Smooth muscle cell of trachea (primary cell): ENCODE measurements at places on chromosomes 5 and 9. TPM values are rescaled to one million over a fixed set of nuclear protein-coding genes. Genes with fewer than 3 reads are reported as not detected.

Gene RHOBTB3
- 172 and 187 TPM in 2 replicates for total RNA-seq

Gene HAVCR1
- 0.17 TPM in 1 of 2 replicates, not detected in the other for total RNA-seq

Gene SLC45A2
- under 0.01 TPM in 1 of 2 replicates, not detected in the other for total RNA-seq

Gene SGCD
- 12.2 and 22.0 TPM in 2 replicates for total RNA-seq

Gene TRIM36
- 0.29 and 0.33 TPM in 2 replicates for total RNA-seq

Gene ELAVL2
- 0.15 and 0.17 TPM in 2 replicates for total RNA-seq

Gene PAM
- total RNA-seq, result 364 and 504 TPM in 2 replicates

Gene SV2C
- not detected in 2 replicates for total RNA-seq

Gene PHF24
- total RNA-seq, result under 0.01 TPM in 1 of 2 replicates, not detected in the other

Gene TEX48
- total RNA-seq, result not detected in 2 replicates

Gene FOXD4L5
- 0.15 and 0.17 TPM in 2 replicates for total RNA-seq

Gene C9orf153
- total RNA-seq, result 0.15 and 0.50 TPM in 2 replicates

Gene GPR150
- total RNA-seq, result 0.29 and 0.66 TPM in 2 replicates

Gene GLRA1
- total RNA-seq, result not detected in 2 replicates

Gene PCDHA1
- under 0.01 TPM in 1 of 2 replicates, not detected in the other for total RNA-seq

Gene MRPS30
- total RNA-seq, result 57.5 and 82.5 TPM in 2 replicates

Gene CACNA1B
- total RNA-seq, result under 0.01 TPM in 1 of 2 replicates, not detected in the other

Gene IL3
- total RNA-seq, result not detected in 2 replicates

Gene CCL27
- total RNA-seq, result 0.15 and 0.17 TPM in 2 replicates

Gene C5orf22
- 17.7 and 22.4 TPM in 2 replicates for total RNA-seq

Gene ARID3C
- not detected in 2 replicates for total RNA-seq

Gene ZDHHC11B
- total RNA-seq, result 0.29 TPM in 1 of 2 replicates, not detected in the other

Gene CBY3
- not detected in 2 replicates for total RNA-seq

Gene NSG2
- total RNA-seq, result not detected in 2 replicates

Gene PCDHGB6
- total RNA-seq, result 5.1 and 6.5 TPM in 2 replicates

Gene FAM193B
- total RNA-seq, result 25.7 and 41.7 TPM in 2 replicates

Gene CD180
- under 0.01 TPM in 1 of 2 replicates, not detected in the other for total RNA-seq

Gene ZDHHC21
- total RNA-seq, result 5.8 and 10.0 TPM in 2 replicates

Gene OTULINL
- under 0.01 and 0.17 TPM in 2 replicates for total RNA-seq

Gene ANKRD31
- total RNA-seq, result under 0.01 and 0.29 TPM in 2 replicates

Gene TAF9
- total RNA-seq, result 62.2 and 88.9 TPM in 2 replicates

Gene KIF12
- under 0.01 TPM in 1 of 2 replicates, not detected in the other for total RNA-seq

Gene BARHL1
- not detected in 2 replicates for total RNA-seq

Gene PTGS1
- 44.8 and 67.8 TPM in 2 replicates for total RNA-seq

Gene TMEM252
- not detected in 2 replicates for total RNA-seq

Gene SLC34A3
- under 0.01 TPM in 1 of 2 replicates, not detected in the other for total RNA-seq

Gene SUSD1
- 18.8 and 29.8 TPM in 2 replicates for total RNA-seq

Gene TLX3
- not detected in 2 replicates for total RNA-seq

Gene ZFP37
- 3.0 and 5.2 TPM in 2 replicates for total RNA-seq

Gene SUB1
- total RNA-seq, result 148 and 427 TPM in 2 replicates

Gene KCNIP1
- not detected in 2 replicates for total RNA-seq

Gene CSF1R
- under 0.01 and 0.17 TPM in 2 replicates for total RNA-seq

Gene CTSV
- 0.33 and 1.5 TPM in 2 replicates for total RNA-seq

Gene FBP1
- total RNA-seq, result not detected in 2 replicates

Gene CRB2
- total RNA-seq, result not detected in 2 replicates

Gene GPR21
- total RNA-seq, result 0.17 and 1.0 TPM in 2 replicates

Gene PCDHB13
- total RNA-seq, result under 0.01 and 1.3 TPM in 2 replicates

Gene HEMGN
- not detected in 2 replicates for total RNA-seq

Gene MIER3
- total RNA-seq, result 11.9 and 37.4 TPM in 2 replicates

Gene MELK
- 5.3 and 35.3 TPM in 2 replicates for total RNA-seq

Gene ATP6V0E1
- total RNA-seq, result 190 and 350 TPM in 2 replicates

Gene EFCAB9
- not detected in 2 replicates for total RNA-seq

Gene RPL12
- total RNA-seq, result 952 and 1,458 TPM in 2 replicates

Gene PBX3
- 103 and 184 TPM in 2 replicates for total RNA-seq

Gene SLC6A18
- not detected in 2 replicates for total RNA-seq

Gene GMCL2
- total RNA-seq, result under 0.01 TPM in 1 of 2 replicates, not detected in the other
